ENCODE measurements at places on chromosomes 6 and 20. TPM values are rescaled to one million over a fixed set of nuclear protein-coding genes. Genes with fewer than 3 reads are reported as not detected.

- no peak for DNase-seq
Observed at GRCh38 chr6:80245043-80245442, 138.6 kb downstream of the BCKDHB start.

- no peak for DNase-seq
Observed at GRCh38 chr20:63374504-63374903, 13.4 kb upstream of the CHRNA4 start.

GRCh38 chr6:112933947-112934346 lies 586.8 kb downstream of the RFPL4B start:
- DNase-seq = no peak

DNA sequence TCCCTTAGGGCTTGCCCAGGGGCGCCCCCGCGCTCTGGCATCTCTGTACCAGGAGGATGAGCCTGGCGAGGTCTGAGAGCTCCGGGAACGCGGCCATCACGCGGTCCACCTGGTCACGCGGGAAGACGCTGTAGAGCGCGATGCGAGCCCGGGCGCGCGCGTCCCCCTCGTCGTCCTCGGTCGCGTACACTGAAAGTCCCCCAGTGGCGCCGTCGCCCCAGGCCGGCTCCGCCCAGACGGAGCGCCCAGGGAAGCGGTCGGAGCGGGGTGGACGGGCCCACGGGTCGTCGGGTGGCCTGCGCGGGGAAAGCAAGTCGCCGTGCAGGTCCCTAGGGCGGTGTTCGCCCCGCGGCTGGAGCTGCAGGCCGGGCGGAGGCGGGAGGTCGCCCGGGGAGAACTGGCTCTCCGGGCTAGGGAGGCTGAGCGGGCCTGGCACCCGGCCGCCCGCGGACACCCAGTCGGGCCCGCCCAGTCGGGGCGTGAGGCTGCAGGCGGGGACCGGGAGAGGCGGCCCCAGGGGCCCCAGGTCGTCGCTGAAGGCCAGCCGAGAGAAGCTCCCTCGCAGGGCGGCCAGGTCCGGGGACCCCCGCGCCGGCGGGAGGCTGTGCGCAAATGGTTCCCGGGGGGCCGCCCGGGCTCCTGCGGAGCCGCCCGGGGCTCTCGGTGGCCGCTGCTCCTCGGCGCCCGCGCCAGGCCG lies 34.0 kb downstream of the ZC3H12D start:
- DNase-seq = no peak

- no peak for DNase-seq
Observed at GRCh38 chr20:2156666-2157624, 55.3 kb downstream of the STK35 start.

GRCh38 chr20:20423117-20423516 lies 55.2 kb downstream of the INSM1 start:
- no peak for DNase-seq

DNA sequence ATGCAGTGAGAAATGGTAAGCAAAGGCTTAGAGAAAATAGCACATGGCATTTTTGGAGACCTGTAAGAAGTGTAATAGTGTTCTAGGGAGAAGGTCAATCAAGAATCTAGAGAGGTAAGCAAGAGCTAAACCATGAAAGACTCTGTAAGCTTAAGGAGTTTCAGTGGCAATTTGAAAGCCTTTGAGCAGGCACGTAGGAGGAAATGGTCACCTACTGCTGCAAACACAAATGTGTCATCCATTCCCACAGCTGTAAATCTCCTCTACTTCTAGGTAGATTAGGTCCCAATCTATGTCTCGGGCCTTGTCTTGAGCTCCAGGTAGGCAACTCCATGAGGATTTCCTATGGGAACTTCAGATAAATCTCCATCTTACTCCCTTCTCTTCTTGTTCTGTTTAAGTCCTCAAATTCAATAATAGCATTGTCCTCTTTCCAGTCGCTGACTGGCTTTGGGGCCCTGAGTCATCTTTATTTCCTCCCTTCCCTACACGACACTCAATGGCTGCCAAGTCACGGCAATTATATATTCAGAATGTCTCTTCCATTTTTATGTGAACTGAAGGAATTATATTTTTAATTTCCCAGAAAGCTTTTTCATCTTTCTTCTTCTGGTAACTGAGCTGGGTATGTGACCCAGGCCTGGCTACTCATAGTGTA lies 24.2 kb upstream of the PAQR8 start:
- no peak for DNase-seq

GRCh38 chr6:130632277-130632676 lies 194.9 kb upstream of the SMLR1 start:
- no peak for DNase-seq

DNA sequence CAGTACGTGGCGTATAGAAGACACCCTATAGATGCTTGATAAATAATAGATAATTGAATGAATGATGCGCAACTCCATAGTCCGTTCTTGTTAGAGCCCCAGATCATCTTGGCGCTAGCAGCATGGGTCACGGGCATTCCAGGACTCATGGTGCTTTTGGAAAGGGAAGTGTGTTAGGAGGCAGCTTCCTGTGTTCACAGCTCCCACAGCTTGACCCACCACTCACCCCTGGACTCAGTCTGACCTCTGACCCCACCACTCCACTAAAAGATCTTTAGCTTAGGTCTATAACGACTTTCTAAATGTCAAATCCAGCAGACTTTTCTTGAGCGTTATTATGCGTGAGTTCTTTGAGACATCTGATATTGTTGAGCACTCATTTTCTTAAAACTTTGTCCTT lies 35.8 kb upstream of the KIF16B start:
- DNase-seq = no peak

- no peak for DNase-seq
Observed at GRCh38 chr6:36857325-36857724, 17.3 kb downstream of the PPIL1 start.

- no peak for DNase-seq
Observed at GRCh38 chr6:157096522-157096921, 226.8 kb downstream of the TMEM242 start.

DNA sequence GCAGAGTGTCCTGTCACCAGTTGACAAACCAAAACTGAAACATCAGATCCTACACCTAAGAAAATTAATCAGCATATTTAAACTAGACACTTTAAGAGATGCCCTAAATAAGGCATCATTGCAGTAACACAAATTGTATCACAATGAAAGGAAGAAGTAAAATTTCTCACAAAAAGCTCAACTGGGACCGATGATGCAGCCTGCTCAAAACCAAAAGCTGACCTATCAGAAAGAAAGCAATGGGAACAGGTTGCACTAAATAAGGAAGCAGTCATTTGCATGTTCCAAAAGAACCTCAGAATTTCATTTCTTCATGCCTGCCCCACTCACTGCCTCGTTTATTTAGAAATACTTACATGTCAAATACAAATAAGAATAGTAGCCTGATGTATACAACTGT lies 12.1 kb downstream of the HIVEP2 start:
- no peak for DNase-seq

GRCh38 chr6:4313044-4313686 lies 177.8 kb upstream of the ECI2 start:
- peak; percentile 81 for DNase-seq

DNA sequence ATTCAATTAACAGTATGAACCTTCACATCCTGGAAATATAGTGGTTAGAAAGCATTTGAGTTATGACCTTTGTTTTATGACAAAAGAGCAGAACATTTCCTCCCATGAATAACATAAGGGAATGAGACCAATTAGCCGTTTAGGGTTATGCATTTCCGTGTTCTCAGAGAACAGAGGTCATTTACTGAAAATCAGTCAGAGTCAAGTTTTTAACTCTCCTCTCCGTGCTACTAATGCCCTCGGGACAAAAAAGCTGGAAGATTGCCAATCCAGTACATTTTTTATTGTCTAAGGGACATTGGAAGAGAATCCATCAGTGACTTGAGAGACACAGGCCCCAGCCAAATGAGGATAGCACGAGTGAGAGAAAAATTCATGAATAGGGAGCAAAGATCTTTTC lies 632.7 kb downstream of the RFPL4B start:
- DNase-seq = no peak

DNA sequence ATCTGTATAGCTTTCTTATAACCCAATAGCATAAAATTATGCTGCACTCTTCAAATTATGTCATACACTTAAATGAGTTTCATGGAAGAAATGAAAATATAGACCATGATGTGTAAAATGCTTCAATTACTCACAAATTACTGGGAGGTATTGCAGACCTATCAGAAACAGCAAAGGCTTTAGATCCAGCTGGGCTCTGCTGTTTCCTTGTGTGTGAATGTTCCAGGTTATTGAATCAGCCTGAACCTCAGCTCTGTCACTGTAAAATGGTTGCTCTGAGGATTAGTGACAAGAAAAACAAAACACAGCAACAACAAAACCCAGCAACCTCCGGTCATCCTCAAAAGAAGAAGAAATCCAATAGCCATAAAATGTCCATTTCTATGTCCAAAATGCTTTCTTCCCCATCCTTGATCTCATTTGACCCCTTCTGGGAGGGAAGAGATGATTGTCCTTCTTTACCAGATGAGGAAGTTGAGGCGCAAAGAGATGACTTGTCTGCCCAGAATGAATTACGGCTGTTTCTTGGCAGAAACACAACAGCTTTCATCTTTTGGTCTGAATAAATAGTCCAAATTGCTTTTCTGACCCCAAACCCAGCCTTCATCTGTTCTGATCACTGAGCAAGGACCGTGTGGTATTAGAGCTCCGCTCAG lies 42.2 kb upstream of the TGM6 start:
- DNase-seq = no peak

- DNase-seq = no peak
Observed at GRCh38 chr6:43645613-43645964, 753 bp downstream of the RSPH9 start.

- DNase-seq = no peak
Observed at GRCh38 chr6:133544419-133544818, 303.3 kb downstream of the EYA4 start.

DNA sequence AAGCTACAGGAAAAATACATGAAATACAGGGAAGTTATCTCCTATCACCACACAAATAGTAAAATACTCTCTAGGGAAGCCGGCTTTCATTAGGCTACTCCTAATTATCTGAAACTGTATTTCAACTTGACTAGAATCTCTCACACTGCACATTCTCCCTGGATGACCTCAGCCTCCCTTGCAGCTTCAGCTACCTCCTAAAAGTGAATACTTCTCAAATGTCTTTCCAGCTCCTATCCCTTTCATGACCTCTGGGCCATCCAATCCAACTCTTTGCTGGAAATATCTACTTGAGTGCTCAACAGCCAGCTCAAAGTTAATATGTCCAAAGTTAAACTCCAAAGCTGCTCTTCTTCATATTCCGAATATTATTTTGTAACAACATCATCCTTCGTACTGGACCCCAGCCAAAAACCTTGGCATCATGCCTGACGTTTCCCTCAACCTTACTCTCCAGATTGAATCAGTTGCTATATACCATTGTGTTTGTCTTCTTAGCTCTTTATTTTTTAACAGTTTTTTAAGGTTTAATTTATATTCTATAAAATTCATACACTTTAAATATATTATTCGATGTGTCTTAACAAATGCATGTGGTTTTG lies 29.4 kb upstream of the KIF6 start:
- DNase-seq = no peak

DNA sequence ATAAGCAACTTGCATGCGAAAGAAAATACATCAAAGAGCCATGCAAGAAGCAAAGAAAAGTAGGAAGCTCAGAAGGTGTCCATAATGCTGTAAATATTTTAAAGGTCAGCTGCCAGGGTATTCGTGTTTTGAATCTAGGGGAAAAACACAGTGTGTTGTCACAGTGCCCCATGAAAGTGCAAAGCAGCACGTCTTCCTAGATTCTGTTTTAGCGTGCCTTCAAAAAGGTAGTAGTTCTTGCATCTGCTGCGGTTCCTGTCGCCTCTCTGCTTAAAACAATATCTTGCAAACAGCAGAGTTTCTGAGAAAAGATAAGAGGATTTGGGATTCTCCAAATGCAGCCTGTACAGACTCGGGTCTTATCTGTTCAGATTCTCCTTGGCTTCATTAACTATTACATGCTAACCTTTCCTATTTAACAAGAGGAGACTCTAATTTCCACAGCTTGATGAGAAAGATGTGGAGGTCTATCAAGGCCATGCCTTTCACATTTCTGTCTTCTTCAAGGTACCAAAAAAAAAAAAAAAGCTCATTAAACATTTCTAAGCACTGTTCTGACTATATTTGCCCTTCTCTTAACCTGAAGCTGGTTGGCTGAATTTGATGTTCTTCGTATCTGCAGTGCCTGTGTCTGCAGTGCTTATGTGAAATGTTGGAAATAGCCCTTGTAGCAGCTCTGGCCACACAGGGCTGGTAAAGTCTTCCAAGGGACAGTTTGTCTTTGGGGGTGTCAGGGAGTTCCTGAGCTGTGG lies 297.5 kb downstream of the ADGB start:
- DNase-seq = no peak

- DNase-seq = no peak
Observed at GRCh38 chr20:3758566-3758965, 9.0 kb downstream of the ADISSP start.

DNA sequence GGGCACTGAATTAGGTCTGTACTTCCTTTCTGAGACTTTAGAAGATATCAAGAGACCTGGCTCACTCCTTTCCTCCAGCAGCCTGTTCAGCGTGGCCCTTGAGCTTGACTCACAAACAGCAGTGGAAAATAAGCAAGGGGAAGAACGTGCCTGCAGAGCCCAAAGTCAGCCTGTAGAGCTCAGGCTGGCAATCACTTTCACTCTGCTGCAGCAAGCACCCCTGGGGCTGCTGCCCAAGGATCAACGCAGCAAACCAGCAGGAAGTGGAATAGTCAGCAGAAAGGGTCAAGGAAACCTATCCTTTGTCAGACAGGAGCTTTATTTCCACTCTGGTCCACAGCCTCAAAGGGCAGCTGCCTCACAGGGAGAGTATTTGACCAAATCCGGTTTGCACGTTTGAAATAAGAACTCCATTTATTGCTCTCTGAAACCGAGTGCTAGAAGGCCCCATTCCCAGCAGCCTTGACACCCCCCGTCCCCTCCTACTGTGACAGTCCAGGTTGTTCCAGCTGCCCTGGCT lies 77.4 kb downstream of the PRDM1 start:
- peak; percentile 12 for DNase-seq

Gene HLA-DMB
- 4.6 TPM for total RNA-seq

Gene MYL9
- not detected for total RNA-seq

Gene PKIB
- total RNA-seq = 5.2 TPM

Gene CASS4
- total RNA-seq = 0.06 TPM

Gene IGF2R
- 19.8 TPM for total RNA-seq

Gene SGK2
- total RNA-seq = 0.23 TPM

Gene SLC4A11
- total RNA-seq = not detected

Gene ZSCAN23
- 0.64 TPM for total RNA-seq

Gene PLCB4
- total RNA-seq = 5.7 TPM

Gene DLK2
- total RNA-seq = 13.7 TPM

Gene VGLL2
- 0.50 TPM for total RNA-seq

Gene BNIP5
- not detected for total RNA-seq

Measured in H4 (cell line).